ENCODE measurements at places on chromosomes 4 and X.

DNA sequence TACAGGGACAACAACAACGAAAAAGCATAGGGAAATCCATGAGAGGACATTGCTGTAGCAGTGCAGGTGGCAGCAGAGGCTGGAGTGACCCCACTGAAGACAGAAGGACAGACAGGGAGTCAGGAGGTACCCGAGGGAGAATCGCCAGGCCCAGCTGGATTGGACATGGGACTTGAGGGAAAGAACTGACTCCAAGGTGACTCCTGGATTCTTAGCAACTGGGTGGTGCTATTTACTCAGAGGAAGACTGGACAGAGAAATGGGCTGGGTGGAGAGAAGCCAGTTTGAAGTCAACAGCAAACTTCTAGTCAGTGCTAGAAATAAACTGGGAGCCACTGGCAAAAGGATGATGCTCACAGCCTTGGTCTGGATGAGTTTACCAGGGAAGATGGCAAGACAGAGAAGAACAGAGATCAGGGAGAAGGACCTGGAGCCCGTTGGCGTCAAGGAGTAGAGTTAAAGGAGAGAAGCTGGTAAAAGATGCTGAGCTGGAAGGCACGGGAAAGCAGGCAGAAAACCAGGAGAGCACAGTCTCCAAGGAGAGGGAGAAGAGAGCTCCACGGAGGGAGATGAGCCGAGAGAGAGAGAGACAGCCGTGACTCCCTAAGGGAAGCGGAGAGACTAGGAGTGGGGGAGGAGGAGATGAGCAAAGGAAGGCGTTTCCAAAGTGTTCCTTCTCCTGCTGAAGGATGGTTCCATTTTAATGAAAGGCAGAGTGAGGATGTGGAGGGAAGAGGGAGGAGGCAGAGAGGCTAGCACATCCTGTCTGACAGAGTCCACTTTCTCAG is 119.4 kb downstream of the AFAP1 start:
- no peak for DNase-seq

- DNase-seq, result no peak
Observed at GRCh38 chrX:1455948-1456280, 3.2 kb upstream of the ASMTL start.

DNA sequence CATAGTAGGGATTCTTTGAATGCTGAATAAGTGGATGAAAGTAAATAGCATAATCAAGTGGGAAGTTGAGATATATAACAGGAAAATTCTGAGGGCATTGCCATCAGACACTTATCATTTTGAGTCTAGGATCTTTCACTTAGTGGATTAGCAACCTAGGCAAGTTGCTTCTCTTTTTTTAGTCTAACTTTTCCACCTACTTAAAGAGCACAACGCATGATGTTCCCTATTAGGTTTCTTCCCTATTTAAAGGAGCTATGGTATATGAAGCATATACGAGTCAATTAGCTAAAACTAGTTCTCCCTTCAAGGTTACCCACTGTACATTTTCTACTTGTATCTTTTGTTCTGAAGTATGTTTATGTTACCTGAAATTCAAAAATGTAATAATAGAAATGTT is 67.1 kb upstream of the HS3ST1 start:
- no peak for DNase-seq

GRCh38 chr4:76279462-76279861 is 27.1 kb upstream of the STBD1 start:
- DNase-seq, result no peak

DNA sequence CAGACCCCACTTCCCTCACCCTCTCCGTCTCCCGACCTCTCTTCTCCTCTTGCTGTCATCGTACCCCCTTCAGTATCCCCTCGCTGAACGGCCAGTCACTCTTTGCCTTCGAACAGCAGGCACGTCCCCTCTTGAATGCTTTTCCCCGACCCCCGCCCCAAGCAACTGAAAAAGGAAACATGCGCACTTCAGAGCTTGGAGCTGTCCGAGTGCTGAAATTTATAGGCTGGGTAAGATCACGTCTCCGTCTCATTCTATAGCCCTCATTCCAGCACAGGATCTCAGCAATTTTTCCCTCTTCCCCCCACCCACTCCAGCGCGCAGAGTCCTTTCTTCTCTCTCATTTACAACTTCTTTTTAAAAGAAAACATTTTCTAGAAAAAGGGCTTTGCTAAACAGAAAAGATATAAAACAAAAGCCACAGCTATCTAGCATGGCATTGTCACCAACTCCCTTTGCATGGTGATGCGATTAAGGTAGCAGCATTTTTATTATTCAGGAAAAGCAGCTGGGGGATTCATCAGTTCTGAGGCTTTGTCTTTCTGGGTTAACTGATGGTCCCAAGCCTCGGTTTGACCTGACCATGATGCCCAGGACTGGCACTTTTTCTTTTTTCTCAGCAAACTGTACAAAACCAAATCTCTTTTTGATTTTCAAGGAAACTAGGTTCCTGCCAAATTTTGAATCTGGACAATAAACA is at the start of gene GLRA2:
TSS of gene GLRA2 (plus strand) at position 247 of the 700 bp plus-strand sequence. CDS start 522 bp downstream, outside the sequence.
- DNase-seq, result no peak

DNA sequence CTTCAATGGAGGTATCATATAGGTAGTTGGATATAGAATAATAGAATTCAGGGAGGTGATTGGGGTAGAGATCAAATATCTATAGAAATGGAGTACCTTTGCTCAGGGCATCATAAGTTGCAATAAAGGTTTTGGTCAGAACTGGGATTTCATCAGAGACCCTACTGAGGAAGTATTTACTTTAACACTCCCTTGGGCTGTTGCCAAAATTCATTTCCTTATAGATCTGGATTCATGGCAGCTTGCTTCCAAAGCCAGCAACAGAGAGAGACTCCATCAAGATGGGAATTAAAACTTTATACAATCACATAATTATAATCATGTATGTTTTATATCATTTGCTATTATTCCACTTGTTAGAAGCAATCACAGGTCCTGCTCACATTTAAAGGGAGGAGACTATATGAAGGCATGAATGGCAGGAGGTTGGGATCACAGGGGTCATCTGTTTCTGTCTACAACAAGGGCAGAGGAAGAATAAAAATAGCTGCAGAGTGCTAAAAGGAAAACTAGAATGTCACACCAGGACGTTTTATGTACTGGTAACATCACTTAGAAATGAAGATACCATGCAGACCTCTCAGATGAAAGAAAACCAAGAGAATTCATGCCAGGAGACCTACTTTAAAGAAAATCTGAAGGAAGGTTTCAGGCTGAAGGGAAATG is 902.1 kb upstream of the LCORL start:
- no peak for DNase-seq

DNA sequence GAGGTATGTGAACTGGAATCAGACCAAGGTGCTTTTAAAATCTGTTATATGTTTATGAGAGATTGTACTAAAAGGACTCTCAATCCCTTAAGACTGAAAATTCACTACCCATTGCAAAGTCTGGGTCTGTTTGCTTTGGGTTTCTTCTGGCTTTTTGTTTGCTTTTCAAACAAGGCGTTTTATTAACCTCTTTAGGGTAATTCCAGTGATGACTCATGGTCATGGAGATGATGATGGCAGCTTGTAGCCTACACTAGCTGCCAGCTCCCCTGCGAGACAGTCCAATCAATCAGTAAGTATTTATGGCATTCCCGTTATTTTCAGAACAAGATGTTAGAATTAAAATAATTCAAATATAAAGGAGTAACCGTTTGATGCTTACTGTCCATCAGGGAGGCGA is 643.8 kb upstream of the FTHL17 start:
- no peak for DNase-seq

DNA sequence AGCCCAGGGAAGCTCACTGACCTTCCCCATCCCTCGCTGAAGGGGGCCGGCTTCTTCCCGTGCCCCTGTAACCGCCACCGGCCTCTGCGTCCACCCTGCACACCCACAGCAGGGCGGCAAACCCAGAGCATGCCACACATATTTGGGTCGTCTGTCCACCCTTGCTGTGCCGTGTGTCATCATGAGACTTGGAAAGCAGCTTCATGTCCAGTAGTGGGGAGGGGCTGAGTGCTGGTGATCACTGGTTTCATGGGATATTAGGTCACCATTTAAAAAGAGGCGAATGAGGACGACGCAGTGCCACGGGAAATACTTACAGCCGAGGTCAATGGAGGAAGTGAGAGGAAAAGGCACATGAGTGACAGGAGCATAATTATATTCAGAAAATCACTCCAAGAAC is 74.8 kb downstream of the HTRA3 start:
- DNase-seq, result no peak

DNA sequence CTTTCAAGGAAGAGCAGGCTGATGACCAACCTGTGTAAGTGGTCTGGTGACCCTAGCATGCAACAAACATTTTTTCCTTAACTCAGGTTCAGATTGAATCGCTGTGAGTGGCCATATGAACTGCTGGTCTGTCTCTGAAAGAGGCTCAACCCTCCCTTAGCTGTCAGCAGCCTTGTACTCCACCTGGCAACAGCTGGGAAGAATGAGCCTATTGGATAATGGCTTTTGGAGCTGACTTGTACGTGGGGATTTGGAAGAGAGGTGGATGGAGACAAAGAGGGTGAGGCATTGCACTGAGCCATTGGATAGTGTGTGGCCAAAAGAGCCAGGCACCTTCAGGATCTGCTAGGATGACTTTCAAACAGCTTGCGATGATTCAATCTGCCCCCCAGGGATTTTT is 35.7 kb upstream of the BMP15 start:
- DNase-seq, result no peak

DNA sequence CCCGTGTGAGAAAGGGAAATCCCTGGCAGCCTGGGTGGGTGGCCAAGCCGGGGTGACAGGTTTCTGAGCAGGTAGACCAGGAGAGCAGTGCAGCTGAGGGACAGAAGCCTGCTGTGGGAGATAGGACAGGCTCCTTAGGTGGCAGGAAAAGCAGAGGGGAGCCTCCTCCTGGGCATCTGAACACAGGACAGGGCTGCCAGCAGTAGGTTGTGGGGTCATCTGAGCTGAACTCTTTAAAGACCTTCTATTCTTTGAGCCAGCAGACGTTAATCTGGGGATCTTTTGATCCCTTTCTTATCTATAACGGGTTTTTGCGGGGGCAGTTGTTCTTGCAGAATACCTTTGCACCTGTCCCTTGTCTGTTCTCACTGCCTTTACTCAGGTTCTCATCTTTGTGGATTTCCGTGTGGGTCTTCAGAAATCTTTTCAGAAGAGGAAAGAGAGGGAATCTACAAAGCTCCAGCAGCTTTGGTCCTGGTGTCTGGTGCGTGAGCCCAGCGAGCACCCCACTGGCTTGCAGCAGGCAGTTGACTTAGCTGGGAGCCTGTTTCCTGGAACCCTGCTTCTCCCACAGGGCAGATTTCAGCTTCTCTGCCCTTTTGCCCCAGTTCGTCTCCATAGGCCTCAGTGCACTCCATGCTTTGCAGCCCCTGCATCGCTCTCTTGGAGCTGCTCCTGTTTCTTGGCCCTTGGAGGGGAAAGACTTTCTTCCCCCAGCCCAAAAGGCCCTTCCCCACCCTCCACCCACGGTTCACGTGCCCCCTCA is 35.8 kb upstream of the TADA2B start:
- DNase-seq, result no peak

DNA sequence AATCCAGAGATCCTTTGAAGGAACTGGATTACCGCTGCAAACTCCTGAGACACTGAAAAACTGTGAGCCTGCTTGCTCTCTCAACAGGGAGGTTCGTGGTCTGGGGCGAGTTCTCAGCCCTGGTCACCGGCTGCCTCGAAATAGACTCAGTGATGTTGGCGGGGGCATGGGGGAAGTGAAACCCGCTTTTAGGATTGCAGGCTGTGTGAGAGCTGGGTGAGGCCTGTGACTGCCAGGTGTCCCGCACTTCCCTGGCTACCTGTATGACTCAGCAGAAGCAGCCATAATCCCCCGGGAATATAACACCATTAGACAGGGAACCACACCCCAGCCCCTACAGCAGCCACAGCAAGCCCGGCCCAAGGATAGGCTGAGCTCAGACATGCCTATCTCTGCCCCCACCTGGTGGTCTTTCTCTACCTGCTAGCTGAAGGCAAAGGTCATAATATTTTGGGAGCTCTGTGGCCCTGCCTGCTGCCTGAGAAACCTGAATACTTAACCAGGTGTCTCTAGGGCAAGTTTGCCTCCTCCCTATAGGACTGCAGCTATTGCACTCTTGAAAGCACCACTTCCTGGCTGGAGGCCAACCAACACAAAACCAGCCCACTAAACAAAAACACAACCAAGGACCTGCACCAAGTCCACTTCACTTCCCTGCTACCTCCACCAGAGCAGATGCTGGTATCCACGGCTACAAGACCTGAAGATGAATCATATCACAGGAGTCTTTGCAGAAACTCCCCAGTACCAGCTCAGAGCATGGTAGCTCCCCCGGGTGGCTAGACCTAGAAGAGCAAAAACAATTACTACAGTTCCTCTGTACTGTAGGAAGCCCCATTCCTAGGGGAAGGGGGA is 202.0 kb downstream of the RRAGB start:
- no peak for DNase-seq
